ENCODE measurements at places on chromosomes 5 and 9.

- DNase-seq, result no peak
Measured at GRCh38 chr5:54455413-54456157, at the start of gene HSPB3. TSS of gene HSPB3 (plus strand) at chr5:54455699. CDS start at chr5:54455790, 91 bp downstream.

GRCh38 chr9:90813046-90813445, 11.4 kb downstream of the SYK start:
- DNase-seq, result no peak

- no peak for DNase-seq
Measured at GRCh38 chr5:137501226-137501625, 2.1 kb upstream of the SPOCK1 start.

DNA sequence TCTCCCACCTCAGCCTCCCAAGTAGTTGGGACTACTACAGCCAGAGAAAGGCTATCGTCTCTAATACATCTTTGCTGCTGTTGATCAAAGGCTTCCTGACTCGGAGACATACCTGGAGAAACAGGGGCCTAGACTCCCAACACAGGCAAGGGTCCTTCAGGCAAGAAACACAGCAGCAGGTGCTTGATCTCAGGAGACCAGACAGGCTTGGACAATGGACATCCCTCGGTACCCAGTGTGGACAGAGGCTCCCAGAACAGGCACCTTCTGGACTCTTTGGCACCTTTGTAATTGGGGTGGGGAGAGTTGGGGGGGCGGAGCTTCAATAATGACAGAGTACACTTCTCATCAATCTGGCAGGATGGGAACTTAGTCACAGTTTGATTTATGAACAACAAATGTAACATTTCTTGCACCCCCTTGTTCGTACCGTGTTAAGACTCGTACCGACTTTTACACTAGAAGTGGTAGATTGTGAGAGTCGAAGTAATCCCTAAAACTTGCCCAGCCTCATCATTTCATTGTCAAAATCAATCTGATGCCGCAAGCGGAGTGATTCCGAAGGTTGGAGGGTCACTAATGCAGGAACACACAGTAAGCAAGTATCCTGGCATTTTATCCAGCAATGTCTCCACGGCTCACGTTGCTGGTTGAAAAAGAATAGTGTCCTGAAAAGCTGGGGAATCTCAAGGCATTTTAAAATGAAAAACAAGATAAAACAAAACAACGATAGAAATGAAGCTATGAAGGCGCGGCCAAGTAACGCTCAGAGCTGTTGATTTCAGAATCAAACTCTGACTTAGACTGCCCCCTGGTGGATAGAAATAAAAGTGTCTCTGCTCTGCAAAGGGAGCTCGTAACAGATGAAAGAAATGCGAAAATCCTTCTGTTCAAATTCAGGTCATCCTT, 46.4 kb upstream of the STK32A start:
- DNase-seq, result no peak

Data from epithelial cell of prostate (primary cell).